ENCODE measurements at places on chromosomes 5 and 9.

- DNase-seq: no peak
Observed at GRCh38 chr5:72222521-72222920, 97.5 kb downstream of the MRPS27 start.

GRCh38 chr9:35229066-35229778 lies 67.4 kb downstream of the UNC13B start:
- no peak for DNase-seq

DNA sequence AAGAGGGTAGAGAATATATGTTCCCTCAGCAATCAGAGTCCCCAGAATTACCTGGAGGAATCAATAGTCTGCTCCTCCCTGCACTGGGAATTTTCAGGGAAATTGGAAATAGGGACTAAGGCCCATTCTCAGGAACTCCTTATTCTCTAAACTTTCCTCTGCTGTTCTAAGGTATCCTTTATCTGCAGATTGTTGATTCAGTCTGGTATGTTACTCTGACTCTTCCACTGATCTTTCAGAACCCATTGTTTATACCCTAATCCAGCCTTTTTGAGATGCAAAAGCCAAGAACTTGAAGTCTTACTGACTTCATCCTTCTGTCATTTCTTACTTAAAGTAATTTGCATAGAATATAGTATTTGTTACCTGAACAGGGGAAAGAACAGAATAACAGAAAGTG lies 143.5 kb upstream of the PPP1R2B start:
- no peak for DNase-seq

DNA sequence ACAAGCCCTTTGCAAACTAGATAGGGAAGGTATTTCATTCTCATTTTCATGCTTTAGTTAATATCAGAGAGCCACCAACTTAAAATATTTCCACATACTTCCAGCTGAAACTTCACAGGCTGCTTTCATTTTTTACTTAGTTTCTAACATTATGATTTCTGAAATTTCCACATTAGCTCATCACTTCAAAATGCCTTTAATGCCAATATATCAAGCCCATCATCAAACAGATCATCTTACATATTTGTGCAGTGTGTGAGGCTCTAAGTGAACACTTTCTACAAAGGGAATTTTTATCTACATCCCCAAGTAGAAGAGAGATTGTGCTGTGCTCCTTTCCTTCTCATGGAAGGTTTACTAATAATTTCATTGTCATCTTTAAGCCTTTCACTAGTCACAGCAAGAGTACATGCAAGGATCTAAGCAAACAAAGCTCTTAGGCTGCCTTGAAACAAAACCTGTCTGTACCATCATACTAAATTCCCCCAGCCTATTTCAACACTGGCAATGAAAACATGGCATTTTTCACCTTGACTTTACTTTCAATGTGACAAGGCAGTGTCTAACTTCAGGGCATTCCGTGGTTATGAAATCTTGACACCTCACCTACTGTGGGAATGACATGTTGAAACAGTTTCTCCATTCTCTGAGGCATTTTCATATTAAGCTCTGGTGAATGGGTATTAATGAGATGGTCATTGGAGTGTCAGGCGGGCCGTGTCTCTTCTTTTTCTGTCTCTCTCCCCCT lies 45.4 kb downstream of the PPP2R2B start:
- no peak for DNase-seq

DNA sequence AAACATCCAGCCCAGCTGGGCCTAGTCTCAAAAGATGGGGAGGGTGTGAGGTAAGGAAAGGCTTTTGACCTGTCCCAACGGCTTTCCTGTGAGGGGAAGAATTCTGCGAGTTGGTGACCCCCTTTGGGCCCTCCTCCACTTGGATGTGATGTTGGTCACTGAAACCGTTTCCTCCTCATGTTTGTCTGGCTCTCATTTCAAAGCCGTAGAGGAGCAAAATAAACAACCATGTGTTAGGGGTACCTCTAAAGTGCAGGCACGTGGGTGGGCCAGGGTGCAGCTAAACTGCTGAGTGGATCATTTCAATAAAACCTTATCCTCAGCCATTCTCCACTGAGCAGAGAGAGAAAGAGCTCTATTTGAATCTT lies 84.3 kb upstream of the MELK start:
- DNase-seq: peak; percentile 8

DNA sequence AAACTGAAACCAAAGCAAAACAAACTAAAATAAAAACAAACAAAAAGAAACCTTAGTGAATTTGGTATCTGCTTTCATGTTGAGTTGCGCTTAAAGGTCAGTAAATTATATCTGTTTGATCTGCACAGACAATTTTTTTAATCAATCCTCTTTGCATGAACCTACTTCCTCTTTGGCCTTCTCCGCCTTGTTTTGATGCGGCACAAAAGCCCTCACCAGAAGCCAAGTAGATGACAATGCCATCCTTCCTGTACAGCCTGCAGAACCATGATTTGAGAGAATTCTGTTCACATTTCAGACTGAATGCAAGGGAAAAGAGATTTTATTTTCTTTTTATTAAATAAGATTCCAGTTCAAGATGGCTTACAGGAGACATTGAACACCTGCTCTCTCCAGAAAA lies 473.6 kb upstream of the FTMT start:
- DNase-seq: no peak

- DNase-seq: no peak
Observed at GRCh38 chr9:104820336-104820735, 56.4 kb downstream of the NIPSNAP3B start.

DNA sequence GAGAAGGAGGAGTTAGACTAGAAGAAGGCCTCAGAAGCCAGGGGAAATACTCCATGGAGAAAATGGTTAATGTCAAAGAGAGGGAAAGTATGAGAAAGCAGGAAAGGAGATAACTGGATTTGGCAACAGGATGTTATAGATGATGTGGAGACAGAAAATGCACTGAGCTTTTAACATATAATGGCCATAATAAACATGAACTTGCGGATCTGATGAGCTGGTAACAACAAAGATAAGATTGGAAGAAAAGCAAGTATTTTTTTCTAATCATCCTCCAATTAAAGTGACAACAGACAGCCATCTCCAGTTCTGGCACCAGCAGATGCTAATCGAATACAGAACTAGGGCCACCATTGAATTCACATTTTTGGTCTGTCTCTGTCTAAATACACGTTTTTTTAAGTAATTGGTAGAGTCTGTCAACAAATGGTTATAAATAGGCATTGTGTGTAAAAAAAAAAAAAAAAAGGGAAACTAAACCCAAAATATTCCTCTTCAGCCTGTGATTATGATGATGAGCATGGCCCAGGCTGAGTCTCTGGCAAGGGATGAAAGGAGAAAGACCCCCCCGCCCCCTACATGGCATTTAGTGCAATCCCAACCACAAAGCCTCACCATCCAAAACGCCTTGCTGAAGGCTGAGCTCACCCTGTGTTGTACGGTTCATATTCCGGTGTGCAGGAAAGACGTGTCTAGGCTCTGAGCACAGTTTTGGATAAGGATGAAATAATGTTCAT lies 149.5 kb upstream of the LHFPL2 start:
- DNase-seq: no peak

GRCh38 chr9:74007833-74008232 lies 489.3 kb upstream of the RORB start:
- DNase-seq: no peak

GRCh38 chr5:65203746-65204145 lies 278.0 kb downstream of the ADAMTS6 start:
- no peak for DNase-seq

DNA sequence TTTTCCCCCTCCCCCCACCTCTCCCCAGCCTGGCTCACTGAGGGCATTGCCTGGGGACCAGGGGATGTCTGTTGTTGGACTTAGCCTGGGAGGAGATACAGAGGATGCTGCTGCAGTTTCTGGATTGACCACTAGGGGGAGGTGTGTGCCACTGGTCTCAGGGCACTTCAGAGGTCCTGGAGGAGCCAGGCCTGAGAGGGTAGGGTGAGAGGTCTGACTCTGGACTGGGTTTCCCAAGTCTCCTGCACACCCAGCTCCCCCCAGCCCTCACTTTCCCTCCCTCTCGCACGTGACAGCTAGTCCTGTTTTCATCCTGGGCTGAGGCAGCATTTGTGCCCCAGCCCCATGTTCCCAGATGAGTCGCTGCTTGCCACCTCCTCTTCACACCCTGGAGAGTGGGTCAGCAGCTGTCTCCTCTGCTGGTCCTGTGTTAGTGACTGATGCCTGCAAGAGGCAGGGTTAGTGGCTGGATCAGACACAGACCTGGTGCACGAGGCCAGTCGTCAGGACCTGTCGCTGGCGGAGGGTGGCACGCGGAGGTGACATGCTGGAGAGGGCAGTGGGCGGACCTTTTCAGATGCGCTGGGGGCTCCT lies 4.4 kb downstream of the IL3 start:
- DNase-seq: peak; percentile 57

DNA sequence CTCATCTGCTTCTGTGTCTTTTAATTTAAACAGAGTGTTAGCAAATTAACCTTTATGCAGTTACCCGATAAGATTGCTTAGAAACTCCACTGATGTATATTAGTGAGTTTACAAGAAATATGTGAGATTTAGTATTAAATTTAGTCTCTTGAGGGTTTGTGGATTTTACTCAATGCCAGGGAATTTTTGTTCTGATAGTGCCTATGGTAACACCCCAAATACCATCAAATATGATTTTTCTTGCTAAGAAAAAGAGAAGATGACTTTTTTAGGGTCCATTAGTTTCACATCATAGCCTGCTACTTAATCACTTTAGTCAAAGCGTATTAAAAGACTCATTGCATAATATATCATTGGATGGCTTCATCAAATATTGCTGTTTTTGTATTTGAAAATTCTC lies 224.9 kb downstream of the PCSK5 start:
- no peak for DNase-seq

GRCh38 chr9:128554155-128554862 lies 1.9 kb downstream of the SPTAN1 start:
- no peak for DNase-seq

GRCh38 chr9:112884721-112885120 lies 6.0 kb downstream of the SLC46A2 start:
- no peak for DNase-seq

DNA sequence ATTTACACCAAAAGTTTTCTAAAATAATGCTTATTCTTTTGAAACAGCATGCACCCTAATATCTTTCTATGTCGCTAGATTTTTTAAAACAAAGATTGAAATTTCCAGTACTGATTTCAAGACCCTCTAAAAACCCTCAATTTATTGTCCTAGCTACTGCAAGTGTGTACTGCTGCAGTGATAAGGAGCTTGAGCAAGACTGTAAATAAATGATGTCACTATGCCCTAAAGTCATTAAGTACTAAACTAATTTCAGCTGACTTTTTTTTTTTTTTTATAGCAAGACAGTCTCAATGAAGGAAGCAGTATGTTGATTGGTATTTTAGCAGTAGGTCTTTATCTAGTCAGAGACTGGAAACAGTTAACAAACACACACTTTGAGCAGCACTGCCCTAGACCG lies 12.2 kb upstream of the MIER3 start:
- no peak for DNase-seq

- no peak for DNase-seq
Observed at GRCh38 chr5:32935283-32935682, 224.2 kb downstream of the NPR3 start.

DNA sequence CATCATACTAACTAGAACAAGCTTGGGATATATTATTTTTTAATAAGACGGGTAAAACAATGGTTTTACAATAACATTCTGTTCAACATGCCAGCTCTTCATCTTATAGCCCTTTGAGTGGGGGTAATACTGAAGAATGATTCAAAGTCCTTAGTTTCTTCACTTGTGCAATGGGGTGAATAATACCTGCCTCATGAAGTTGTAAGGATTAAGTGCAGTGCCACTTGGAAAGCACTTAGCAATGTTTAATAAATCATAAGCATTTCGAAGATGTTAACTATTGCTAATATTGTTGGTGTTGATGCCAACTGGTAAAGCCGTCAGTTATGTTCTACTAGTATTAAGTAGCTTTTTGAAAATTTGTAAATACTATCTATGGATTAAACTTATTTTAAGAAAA lies 38.0 kb downstream of the TNPO1 start:
- no peak for DNase-seq

DNA sequence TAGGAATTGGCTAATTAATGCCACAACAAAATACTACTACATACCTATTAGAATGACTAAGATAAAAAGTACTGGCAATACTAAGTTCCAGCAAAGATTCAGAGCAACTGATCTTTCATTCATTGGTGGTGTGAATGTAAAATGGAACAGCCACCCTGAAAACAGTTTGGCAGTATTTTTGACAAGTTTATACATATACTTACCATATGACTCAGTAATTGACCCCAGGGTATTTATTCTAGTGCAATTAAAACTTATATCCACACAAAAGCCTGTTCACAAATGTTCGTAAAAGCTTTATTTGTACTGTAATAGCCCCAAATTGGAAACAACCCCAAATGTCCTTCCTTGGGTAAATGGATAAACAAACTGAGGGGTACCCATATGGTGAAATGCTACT lies 270.8 kb upstream of the ACTBL2 start:
- DNase-seq: no peak

GRCh38 chr5:38031304-38031703 lies 191.5 kb upstream of the GDNF start:
- no peak for DNase-seq

DNA sequence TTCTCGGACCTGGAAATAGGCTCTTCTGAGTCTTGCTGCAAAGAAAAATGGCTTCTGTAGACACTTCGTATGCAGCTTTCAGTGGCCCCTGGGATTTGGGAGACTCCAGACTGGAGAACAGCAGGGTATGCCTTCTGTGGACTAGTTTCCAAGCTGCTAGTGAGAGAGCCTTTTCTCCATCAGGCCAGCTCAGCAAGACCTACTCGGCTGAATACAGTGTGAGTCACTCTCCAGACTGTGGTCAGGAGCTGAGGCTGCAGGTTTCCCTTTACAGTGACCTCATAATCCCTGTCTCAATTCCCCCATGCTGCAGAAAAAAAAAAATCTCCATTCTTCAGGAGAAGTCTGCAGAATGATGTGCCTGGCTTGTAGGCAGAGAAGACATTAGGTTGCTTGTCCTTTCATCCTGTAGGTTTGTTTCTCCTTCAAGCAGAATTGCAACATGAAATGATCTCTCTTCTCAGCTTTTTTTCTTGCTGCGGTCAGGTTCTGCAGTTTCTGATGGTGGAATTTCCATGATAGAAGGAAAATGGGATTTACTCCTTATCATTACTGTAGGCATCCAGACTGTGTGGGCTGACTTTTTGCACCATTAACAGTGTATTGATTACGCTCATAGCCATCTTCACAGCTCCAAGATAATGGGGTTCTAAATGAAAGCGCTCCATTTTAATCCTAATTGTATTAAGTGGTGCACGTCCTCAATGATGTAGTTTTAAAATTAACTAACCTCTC lies 78.3 kb upstream of the TNFSF8 start:
- DNase-seq: no peak

DNA sequence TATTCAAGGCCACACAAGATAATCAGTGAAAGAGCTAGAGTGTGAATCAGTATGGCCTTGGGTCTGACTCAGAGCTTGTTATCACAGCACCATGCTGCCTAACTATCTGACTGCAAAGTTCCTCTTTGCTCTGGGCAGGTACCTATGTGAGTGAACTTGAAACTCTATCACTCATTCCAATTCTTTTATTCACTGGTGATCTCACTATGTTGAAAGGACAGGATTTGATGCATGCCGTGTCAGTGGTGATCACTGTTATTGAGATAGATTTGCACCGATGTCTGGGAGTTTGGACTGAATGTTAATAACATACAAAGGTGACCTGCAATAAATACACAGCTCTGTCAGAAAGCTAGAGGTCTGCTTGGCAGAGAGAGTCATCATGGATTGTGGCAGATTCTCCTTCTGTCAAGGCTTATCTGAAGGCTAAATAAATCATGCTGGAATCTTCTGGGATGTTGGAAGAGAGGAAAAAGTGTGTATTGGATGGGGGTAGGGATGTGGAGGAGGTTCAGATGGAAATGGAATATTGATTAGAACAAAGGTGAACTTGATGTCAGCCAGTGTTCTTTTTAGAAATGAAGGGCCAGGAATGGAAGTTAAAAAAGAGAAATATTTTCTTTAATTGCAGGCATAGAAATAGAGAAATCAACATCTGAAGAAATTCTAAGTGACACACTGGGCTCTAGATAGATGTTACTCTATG lies 91.8 kb upstream of the TNC start:
- DNase-seq: no peak

Data from activated effector memory CD4-positive, alpha-beta T cell treated with Interleukin-2 at 50 U/mL for 16 hours (primary cell).